H4 (cell line): ENCODE measurements at places on chromosomes 7 and 10. TPM values are rescaled to one million over a fixed set of nuclear protein-coding genes. Genes with fewer than 3 reads are reported as not detected.

DNA sequence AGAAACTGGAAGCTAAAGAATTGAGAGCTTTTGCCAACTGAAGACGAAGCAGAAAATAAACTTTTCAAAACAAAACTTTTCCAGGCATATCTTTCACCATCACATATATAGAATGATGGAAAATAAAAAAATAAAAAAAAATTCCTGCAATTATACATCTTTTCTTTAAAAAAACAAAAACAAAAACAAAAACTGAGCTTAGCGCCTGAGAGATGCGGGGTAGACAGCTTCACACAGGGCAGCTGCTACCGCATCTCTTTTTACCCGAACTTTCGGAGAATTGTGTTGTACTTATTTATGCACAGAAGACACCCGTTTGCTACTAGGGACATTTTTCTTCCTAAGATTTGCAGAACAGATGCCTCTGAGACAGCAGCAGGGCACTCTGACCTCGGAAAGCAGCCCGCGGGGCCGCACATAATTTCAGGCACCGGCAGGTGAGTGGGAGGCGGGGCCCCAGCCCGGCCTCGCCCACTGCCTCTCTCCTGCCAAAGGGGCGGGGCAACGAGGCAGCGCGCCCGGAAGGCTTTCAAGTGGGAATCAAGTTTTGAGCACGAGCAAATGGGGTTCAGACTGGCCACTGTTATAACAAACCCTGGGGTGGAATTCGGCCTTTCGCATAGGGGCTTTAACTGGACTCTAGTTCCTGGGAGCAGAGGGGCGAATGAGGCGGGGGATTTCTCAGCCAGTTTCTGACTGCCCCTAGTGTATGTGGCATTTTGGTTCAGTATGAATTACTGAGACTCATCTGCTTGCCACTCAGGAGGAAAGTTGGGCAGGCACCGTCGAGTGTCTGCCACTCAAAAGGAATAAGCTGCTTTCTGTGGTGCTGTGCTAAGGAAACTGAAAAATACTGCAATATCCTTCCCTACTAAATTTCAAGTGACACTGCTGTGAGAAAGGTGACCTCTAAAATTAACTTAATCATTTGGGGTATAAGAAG, 18.5 kb upstream of the FAM133B start:
- DNase-seq, result no peak

DNA sequence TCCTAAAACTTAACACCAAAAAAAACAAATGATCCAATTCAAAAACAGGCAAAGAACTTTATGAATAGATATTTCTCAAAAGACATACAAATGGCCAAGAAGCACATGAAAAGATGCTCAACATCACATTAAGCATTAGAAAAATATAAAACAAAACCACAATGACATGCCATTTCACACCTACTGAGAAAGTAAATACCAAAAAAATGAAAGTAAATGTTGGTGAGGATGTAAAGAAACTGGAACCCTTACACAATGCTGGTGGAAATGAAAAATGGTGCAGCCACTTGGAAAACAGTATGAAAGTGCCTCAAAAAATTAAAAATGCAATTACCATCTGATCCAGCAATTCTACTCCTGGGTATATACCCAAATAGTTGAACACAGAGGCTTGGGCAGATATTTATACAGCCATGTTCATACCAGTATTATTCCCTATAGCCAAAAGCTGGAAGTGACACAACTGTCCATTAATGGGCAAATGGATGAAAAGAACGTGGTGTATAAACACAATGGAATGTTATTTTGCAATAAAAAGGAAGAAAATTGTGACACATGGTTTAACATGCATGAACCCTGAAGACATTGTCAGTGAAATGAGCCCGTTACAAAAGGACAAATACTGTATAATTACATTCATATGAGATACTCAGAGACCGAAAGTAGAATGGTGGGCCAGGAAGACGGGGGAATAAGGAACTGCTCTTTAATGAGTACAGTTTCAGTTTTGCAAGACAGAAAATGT, 89.0 kb downstream of the JMJD1C start:
- DNase-seq, result no peak

DNA sequence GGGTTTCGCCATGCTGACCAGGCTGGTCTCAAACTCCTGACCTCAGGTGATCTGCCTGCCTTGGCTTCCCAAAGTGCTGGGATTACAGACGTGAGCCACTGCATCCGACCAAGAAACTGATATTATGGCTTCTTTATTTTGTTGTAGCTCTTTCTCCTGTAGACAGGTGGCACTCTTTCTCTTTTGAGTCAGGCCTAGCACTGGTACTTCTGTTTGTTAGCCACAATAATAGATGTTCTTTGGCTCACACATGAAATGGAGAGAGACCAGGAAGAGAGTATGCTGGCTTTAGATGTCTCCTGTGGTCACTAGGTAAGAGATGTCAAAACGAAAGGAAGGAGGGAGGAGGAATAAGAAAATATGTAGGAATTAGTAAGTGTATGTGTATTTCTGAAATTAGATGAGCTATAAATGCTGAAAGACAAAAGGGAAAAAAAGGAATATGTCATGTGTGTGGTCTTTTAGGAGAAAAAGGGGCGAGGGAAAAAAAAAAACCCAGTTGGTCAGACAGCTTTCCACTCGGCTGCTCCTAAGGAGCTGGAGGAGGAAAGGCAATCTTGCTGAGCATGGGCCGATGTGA, 78.7 kb downstream of the CLEC2L start:
- peak; percentile 46 for DNase-seq

RBM20 gene
- 4.2 and 4.6 TPM in 2 replicates for total RNA-seq

PLXDC2 gene
- total RNA-seq, result 27.9 and 30.3 TPM in 2 replicates

DNMBP gene
- 7.0 and 7.3 TPM in 2 replicates for total RNA-seq
